ENCODE measurements at places on chromosomes 11 and 22. TPM values are rescaled to one million over a fixed set of nuclear protein-coding genes. Genes with fewer than 3 reads are reported as not detected.

- peak; percentile 50 for DNase-seq
Measured at GRCh38 chr11:95088946-95089619, 563 bp upstream of the ENDOD1 start.

GRCh38 chr11:59611570-59612565, 3.7 kb downstream of the OSBP start:
- no peak for DNase-seq

- DNase-seq = no peak
Measured at GRCh38 chr22:46578251-46578823, 40.9 kb upstream of the CELSR1 start.

DNA sequence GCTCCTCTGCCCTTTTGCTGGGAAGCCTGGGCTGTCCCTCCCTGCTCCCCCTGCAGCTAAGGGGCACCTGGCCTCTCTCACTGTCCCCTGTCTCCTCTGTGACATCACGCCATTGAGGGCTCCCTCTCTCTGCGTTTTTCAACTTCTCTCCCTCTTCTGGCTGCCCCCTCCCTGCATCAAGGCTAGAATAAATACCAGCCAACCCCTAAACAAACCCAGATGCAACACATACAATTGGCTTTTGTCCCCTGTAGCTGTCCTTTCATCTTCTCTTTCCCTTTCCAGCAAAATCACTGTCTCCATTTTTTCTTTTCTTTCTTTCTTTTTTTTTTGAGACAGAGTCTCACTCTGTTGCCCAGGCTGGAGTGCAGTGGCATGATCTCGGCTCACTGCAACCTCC, 3.3 kb upstream of the MIEF1 start:
- no peak for DNase-seq

- DNase-seq = no peak
Measured at GRCh38 chr22:32127904-32128303, 31.2 kb downstream of the C22orf42 start.

- DNase-seq = peak; percentile 80
Measured at GRCh38 chr11:269146-269890, 8.9 kb upstream of the NLRP6 start.

- no peak for DNase-seq
Measured at GRCh38 chr11:37451903-37452302, 853.9 kb upstream of the RAG2 start.

DNA sequence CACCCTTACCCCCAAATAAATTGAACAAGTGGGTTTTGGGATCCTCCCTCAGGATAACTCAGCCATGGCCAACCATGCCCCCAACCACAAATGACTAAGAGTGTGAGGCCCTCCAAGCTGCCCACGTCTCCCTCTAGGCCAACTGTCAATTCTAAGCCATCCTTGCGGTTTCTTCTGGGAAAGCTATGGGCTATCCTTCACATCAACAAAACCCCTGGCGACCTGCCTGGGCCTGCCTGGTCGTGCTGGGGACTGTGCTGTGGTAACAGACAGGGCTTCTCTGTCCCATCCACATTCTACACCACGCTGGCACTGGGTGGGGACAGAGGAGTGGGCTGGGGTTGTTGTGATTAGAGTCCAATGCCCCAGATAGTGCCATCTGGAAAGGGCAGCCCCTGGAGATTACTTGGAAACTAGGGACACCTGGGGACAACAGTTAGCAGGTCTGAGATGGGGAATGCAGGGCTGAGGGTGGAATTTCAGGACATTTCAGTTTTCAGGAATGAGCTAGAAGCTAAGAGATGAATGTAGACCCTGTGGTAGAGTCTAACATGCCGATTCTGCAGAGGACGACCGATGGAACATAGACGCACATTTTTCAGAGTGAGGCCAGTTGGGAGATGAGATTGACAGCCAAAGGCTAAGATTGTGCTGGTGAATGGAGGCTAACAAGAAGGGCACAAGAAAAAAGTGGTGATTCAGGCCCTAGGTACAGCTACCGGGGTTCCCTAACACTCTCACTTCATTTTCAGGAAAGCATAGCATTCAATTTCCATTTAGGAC, 131.9 kb downstream of the RASSF10 start:
- no peak for DNase-seq

GRCh38 chr11:6988506-6988905, 31.6 kb downstream of the ZNF214 start:
- DNase-seq = no peak

DNA sequence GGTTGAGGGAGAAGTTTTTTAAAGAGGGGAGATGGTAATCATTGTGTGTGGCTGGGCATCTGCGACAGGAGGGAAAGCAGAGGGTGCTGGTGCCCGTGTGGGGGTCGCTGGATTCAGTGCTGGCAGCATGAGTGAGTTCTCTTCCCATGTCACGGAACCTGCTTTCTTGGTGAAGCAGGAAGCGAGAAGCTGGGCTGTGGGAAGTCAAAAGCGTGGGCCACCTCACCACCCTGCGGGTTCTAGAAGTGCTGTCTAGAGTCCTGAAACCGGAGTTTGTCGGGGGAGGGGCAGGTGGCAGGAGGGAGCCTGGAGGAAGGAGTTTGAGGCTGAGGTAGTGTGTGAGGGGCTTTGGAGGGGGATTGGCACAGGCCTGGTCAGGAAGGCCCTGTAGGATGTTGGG, 14.2 kb downstream of the SART1 start:
- no peak for DNase-seq

- DNase-seq = no peak
Measured at GRCh38 chr11:69449320-69450063, 32.0 kb upstream of the LINC01488 start.

- no peak for DNase-seq
Measured at GRCh38 chr11:45021692-45022141, 71.0 kb upstream of the TP53I11 start.

DNA sequence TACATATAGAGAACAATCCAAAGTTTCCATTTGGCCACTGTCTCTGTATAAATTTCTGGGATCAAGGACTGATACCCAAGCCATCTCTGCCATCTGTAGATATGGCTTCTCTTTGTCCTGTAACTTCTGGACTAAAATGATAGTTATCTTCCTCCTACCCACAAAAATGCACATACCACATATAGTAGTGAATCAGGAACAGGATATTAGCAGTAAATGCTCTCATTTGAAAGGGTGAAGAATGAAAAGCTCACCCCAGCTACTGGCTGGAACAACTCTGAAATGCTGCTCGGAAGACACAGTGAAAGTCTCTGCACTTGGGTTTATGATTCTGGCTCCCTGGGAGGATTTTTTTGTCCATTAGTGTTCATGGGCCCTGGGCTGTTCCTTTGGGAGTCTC, 856.4 kb upstream of the LRRC4C start:
- no peak for DNase-seq

DNA sequence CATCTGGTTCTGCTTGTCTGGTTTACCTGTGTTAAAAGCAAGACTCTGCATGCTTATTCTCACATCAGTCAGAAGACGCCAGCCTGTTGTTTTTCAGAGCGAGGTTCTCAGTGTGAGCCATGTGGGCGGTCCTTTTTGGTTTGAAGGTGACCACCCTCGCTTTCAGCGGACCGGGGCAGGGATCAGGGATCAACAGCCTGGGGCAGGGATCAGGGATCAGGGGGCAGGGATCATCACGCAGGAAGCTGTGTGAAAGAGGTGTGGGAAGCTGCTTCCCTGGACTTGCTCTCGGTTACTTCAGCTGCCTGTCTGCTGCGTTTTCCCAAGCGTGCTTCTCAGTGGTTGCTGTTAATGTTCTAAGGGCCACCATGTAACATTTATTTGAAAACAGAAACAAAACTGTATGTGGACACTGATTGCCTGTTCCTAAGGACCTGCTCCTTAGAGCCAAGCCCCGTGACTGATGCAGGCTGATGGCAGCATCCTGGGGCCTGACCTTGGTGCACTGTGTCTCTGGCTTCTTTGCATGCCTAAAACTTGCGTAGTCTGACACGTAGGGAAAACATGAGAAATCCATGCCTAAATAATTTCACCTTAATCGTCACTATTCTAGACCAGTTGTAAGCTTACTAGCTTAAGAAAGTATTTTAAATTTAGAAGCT, 146.9 kb downstream of the ATXN10 start:
- DNase-seq = no peak

GRCh38 chr11:12767577-12767976, 93.4 kb downstream of the TEAD1 start:
- DNase-seq = no peak

DNA sequence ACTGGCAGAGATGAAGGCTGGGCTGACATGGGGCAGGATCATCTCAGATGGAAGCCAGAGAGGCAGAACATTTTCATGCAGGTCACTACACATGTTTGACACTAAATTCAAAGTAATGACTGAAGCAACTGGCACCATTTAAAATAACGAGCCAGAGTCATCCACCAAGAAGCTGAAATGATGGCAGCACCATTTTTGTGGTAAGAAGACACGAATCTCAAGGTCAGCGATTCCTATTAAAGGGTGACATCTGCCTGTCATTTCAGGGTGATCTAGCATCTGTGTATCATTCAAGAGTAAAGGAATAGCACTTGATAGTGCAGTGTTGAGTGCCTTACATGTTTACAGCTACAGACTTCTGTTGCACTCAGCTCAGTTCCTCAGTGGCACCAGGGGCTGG, 113.4 kb upstream of the C11orf87 start:
- DNase-seq = no peak

DNA sequence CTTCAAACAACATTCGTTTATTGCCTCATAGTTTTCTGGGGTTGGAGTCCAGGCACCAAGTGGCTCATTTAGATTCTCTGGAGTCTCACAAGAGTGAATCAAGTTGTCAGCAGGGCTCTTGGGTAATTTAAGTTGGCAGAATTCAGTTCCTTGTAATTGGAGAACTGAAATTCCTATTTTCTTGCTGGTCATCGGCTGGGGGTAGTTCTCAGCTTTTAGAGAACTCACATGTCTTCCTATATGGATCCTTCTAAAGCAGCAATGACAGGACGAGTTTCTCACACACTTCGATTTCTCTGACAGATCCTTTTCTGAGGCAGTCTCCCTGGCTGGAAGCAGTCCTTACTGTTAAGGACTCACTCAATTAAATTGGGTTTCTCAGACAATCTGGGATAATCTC, 17.3 kb upstream of the OOSP4B start:
- DNase-seq = no peak

Gene CNGA4
- total RNA-seq = 0.10 TPM

Gene BTBD18
- total RNA-seq = not detected

Gene TRIM29
- total RNA-seq = not detected

Gene SLC6A5
- not detected for total RNA-seq

Gene TRAF6
- total RNA-seq = 8.3 TPM

Gene SPON1
- 0.25 TPM for total RNA-seq

Gene SYCE3
- total RNA-seq = 0.91 TPM

Gene TRIM3
- 9.4 TPM for total RNA-seq
